ENCODE measurements at places on chromosomes 2 and 18. TPM values are rescaled to one million over a fixed set of nuclear protein-coding genes. Genes with fewer than 3 reads are reported as not detected.

Gene MFSD6
- total RNA-seq = 2.2 TPM

Gene SIX3
- total RNA-seq = not detected

Gene AGXT
- not detected for total RNA-seq

Gene LRP2
- total RNA-seq = 0.41 TPM

Gene NTSR2
- not detected for total RNA-seq

Gene CRYGD
- total RNA-seq = not detected

Gene PIEZO2
- 1.6 TPM for total RNA-seq

Gene DTNB
- total RNA-seq = 11.7 TPM

Gene GAREM2
- 0.57 TPM for total RNA-seq

Gene ELOA2
- not detected for total RNA-seq

DNA sequence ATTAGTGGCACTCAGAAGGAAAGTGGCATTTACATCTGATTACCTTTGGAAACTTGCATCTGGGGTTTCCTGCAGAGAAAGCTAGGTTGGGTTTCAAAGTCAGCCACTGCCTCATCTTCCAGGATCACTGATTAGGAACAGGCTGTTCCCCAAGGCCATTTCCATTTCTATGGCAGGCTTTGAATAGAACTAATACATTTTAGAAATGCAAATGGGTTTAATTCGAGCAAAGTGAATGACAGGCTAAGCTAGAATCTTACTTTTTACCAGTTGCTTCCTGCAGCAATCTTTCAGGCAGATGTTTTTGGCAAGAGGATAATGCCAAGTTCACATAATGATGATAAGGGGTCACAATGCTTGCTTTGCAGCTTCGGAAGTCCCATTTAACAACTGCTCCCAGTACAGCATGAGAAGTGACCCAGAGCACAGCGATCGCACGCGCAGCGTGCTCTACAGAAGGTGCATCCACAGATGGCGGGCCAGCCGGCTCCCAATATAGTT, 336.7 kb downstream of the LPIN1 start:
- DNase-seq = no peak

DNA sequence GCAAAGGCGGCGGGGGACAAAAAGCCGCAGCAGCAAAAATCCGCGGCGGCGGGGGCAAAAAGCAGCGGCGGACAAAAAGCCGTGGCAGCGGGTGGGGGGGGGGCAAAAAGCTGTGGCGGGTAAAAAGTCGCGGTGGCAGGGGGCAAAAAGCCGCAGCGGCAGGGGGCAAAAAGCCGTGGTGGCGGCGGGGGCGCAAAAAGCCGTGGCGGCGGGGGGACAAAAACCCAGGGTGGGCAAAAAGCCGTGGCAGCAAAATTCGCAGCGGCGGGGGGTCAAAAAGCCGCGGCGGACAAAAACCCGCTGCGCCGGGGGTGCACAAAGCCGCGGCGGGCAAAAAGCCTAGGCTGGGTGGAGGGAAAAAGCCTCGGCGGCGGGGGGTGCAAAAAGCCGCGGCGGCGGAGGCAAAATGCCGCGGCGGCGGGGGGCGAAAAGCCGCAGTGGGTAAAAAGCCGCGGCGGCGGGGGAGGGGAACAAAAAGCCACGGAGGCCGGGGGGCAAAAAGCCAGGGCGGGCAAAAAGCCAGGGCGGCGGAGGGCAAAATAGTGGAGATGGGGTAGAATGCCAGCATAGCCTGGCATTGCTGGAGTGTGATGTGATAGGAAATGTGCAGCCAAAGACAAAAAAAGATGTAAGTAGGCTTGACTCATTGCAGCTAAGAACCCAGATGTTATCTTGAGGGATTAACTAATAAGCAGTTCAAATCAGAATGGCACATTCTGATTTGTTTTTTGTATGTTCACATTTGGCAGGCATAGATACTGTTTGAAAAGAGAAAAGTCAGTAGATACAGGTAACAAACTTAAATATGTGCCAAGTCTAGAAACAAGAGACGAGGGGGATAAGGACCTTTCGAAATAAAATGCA, 1076.3 kb downstream of the RPIA start:
- no peak for DNase-seq

GRCh38 chr2:73736378-73736777, 767 bp downstream of the TPRKB start:
- no peak for DNase-seq

GRCh38 chr2:219174801-219175200, 1.9 kb downstream of the CNPPD1 start:
- DNase-seq = no peak

DNA sequence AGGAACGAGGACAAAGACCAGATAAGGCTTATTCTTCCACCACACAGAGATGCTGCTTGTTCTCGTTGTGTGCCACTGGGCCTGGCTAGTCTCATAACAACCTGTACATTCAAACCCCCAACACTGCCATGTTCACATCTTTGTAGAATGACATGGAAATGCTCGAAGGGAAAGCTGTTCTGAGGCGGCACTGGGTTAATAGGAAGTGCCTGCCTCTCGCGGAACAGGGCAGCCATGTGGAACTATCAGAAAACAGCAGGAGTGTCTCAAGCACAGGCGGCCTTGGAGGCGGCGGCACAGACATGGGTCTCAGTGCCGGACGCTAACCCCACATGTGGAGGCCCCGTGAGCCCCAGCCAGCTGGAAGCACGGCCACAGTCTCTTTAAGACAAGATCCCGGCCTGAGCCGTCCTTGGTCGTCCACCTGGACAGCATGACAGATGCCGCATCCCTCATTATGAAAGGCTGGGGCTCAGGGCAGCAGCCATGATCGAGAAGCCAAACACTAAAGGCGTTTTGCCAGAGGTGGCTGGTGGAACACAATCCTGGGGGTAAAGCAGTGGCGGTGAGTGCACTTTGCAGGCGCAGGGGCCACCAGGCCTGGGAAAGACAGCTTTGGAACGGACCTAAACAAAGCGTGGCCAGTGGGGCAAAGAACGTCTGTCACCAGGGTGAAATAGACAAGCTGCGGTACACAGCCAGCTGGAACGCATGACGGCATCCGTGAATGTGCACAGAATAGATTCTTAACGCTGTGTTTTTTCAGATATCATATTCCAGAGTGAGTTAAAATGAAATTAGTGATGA, 161.0 kb downstream of the HDAC4 start:
- DNase-seq = no peak

- DNase-seq = no peak
These were observed 31.0 kb downstream of the MTERF4 start for GRCh38 chr2:241070811-241071676.

GRCh38 chr2:33559328-33559727, 39.8 kb downstream of the FAM98A start:
- DNase-seq = no peak

- peak; percentile 79 for DNase-seq
These were observed 204.0 kb downstream of the PARD3B start for GRCh38 chr2:204749319-204749718.

DNA sequence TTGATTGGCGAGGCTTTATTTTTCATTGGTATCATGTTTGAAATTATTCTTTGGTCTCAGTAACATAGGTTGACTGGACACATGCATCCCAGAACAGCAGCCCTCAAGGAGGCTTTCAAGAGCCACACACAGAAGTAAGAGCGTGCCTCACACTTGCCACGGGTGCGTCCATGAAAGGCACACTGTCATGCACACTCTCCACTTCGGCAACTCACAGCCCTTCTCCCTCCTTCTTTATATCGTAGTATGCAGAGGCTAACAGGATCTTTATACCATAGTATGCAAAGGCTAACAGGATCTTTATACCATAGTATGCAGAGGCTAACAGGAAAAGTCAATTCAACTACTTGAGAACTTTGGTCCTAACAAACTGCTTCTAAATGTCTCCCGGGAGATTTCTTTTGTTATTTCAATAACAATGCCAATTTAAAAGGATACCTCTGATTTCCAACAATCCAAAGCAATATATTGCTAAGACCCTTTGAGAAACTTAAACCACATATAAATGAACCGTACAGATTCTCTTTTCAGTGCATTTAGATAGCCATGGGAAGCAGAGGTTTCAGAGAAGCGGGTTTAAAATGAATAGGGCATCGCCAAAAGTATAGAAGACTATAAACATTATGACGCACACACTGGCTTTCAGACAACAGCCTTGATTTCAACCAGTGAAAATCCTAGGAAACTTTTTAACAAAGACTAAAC, 26.5 kb upstream of the ZNF516 start:
- no peak for DNase-seq

- DNase-seq = no peak
These were observed 225.9 kb upstream of the FBXO11 start for GRCh38 chr2:48132271-48132625.

- DNase-seq = no peak
These were observed 850.8 kb downstream of the LRP1B start for GRCh38 chr2:141280037-141280436.

- DNase-seq = no peak
These were observed 122.6 kb upstream of the EPAS1 start for GRCh38 chr2:46174345-46175170.

- no peak for DNase-seq
These were observed 79.0 kb upstream of the CDH19 start for GRCh38 chr18:66682855-66683322.

DNA sequence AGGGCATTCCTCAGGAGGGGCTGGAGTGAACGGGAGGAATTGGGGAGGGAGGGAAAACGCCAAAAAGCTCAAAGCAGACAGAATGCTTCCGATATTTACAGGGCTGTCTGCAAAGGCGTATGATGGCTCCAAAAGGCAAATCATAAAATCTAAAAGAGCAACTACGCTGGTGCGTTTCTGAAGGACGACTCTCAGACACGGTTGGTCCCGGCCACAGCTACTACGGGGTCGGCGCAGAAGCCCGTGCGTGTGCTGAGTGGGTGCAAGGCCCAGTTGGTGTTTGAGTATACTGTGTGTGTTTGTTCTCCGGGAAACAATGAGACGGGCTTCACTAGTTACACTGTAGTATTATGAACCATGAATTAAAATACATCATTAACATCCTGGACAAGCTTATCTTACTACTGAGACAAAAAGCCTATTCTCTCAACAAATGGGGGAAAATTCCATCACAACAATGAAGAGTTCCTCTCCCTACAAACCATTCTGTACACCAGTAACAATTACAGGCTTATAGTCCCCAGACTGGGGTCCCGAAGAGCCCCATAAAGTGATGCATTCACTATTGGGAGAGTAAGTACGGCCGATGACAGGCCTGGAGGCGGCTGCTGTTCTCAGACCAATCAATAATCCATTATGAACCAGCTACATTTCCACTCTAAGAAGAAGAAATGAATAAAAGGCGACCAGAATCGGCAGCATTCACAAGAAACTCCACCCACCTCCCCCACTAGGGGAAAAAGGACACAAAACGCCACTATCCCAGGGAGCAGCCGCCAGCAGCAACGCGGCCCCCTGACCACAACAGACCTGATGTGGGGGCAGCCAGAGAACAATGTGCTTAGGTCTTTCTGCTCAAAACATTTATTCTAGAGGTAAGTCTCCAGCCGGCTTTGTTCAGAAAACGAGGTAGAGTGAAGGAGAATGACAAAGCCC, 43.4 kb downstream of the ZNF516 start:
- DNase-seq = no peak

- no peak for DNase-seq
These were observed 5.2 kb upstream of the KCNK3 start for GRCh38 chr2:26687328-26687727.

GRCh38 chr2:218980735-218981389, 4.1 kb downstream of the FEV start:
- no peak for DNase-seq

DNA sequence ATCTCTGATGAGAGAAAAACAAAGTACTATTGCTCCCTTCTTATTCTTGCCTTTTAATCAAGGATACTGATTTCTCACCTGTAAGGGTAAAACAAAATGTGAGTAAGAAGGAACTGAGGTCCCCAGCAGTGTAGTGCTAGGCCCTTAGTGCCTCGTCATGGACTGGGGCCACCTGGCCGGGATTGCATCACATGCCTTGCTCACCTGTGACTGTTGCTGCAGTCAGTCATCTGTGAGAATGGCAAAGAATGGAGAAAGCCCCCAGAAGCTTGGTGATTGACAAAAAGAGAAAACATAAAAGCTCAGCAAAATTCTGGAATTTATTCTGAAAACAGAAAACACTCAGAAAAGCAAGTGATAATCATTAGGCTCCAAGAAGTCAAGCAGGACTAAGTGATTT, 63.4 kb downstream of the SPATS2L start:
- no peak for DNase-seq

- no peak for DNase-seq
These were observed 286.2 kb upstream of the TRIB2 start for GRCh38 chr2:12430407-12431133.

GRCh38 chr2:239991689-239992314, 33.3 kb downstream of the NDUFA10 start:
- peak; percentile 83 for DNase-seq
